Spleen (tissue), 13 donors: ENCODE measurements at places on chromosomes 2 and 18.

- DNase-seq = no peak
Observed at GRCh38 chr18:7177116-7177744, 53.7 kb upstream of the LRRC30 start.

DNA sequence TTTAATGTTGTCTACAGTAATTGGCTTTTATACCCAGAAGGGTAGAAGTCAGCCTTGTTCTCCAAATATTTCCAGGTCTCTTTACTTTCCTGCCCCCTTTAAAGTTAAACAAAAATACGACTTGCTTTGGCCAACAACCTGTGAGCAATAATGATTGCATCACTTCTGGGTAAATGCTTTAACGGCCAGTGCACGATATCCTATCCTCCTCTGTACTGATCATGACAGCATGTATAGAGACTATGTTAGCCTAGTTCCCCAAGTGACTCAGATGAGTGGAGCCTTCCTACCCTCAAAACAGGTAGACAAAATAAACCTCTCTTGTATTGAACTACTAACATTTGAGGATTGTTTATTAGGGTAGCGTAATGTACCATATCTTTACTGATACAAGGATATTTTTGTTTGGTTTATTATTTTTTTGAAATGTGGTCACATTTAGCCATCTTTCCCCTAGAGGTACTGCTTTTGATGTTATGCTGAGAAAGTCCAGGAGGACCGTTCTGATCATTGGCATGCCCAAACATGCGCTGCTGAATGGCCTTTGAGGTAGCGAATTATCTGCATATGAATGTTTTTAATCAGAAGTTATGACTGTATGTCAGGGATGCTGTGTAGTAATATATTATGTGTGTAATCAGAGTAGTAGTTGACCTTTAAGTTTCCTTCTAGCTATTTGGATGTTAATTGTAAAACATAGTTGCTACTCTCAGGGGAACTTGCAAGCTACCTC is 262.6 kb upstream of the DCC start:
- DNase-seq = no peak

DNA sequence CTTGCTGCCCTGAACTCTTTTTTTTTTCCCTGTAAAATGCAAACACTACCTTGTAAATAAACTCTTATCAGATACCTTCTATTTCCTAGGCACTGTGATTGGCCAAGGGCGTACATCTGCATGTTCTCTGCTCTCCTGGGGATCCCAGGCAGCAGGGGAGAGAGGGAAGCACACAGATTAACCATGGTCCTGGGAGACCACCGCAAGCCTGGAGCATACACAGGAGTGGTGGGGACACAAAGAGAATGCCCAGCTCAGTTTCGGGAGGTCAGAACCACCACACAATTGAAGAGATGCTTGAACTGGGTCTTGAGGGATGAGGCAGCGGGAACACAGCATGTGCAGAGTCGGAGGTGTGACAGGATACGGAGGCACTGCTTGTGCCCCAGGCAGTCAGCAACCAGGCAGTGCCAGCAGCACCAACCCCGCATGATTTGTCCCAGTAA is 2.1 kb downstream of the GREB1 start:
- DNase-seq = no peak

- DNase-seq = no peak
Observed at GRCh38 chr2:120958623-120959366, 223.1 kb downstream of the GLI2 start.

- no peak for DNase-seq
Observed at GRCh38 chr18:60826346-60826745, 453.8 kb upstream of the MC4R start.

DNA sequence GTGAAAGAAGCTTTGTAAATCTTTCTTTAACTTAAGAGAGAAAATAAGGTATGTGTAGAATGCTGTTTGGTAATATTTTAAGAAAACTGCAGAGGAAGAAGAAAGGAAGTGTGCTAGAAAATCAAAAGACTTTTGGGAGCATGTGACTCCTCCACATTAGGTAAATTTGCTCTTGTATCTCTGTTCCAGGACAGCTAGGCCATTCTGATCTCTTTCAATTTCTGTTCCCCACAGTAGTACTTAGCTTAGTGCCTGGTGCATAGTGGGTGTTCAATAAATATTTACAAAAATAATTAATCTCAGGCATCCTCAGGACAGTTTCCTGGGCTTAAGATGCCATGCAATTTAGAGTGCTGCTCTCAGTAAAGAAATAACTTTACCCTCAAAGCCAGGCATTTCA is 105.0 kb downstream of the GPD2 start:
- no peak for DNase-seq

- DNase-seq = no peak
Observed at GRCh38 chr2:27033253-27033852, 588 bp downstream of the TMEM214 start.

- DNase-seq = no peak
Observed at GRCh38 chr2:168587307-168587706, 131.2 kb downstream of the CERS6 start.

DNA sequence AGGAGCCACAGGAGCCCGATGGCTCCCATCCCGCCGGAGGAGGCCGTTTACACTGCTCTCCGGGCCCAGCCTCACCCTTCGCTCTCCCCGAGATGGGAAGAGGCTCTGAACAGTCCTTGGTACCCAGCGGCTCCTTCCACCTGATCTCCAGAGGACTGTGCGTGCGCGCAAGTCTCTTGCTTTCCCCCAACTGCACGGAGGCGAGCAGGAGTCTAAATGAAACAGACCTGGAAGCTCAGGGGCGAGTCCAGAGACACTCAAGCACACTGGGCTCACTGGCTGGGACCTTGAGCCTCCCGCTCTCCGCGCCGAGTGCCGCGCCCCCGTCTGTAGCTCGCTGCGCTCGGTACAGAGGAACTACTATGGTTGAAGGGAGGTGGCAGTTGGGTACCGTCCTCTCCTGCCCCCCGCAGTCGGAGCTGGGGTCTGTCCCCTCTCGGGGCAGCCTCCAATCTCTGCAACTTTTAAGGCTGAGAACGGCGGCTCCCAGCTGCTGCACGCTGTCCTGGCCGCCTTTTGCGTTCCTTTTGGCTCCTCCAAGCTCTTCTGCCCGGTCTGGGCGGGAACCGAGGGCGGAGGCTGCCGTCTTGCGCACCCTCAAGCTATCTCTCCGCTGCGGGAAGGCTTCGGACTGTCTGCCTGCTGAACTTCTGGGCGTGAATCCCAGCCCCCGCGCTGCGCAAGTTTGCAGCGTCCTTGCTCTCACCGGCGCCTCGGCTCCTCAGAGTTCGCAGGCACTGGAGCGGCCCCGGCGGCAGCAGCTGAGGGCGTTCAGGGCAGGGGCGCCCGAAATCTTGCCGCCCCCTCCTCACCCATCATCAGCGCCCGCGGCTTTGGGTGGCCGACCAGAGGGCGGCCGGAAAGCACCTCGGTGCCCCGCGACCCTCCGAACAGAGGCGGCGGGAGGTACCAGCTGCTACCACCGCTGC is 491 bp downstream of the ALK start:
- DNase-seq = no peak

DNA sequence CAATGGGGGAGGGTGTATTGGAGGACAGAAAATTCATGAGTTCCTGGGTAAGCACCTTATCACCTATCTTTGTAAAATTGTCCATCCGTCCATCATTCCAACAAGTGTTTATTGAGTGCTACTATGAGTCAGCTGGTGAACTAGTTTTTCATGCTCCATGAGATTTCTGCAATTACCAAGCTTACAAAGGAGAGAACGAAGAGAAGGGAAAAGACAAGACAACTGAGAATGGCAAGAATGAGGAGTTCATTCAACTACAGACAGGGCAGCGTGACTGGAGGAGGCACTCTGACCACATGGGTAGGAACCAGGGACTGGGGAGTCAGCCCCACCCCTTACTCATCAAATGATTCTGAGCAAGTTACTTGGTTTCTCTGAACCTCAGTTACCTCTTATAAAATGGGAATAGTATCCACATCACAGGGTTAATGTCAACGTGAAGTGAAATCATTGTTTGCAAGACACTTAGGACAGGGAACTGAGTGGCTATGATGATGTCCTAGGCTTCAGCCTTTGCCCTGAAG is 18.6 kb upstream of the TXNDC2 start:
- no peak for DNase-seq

DNA sequence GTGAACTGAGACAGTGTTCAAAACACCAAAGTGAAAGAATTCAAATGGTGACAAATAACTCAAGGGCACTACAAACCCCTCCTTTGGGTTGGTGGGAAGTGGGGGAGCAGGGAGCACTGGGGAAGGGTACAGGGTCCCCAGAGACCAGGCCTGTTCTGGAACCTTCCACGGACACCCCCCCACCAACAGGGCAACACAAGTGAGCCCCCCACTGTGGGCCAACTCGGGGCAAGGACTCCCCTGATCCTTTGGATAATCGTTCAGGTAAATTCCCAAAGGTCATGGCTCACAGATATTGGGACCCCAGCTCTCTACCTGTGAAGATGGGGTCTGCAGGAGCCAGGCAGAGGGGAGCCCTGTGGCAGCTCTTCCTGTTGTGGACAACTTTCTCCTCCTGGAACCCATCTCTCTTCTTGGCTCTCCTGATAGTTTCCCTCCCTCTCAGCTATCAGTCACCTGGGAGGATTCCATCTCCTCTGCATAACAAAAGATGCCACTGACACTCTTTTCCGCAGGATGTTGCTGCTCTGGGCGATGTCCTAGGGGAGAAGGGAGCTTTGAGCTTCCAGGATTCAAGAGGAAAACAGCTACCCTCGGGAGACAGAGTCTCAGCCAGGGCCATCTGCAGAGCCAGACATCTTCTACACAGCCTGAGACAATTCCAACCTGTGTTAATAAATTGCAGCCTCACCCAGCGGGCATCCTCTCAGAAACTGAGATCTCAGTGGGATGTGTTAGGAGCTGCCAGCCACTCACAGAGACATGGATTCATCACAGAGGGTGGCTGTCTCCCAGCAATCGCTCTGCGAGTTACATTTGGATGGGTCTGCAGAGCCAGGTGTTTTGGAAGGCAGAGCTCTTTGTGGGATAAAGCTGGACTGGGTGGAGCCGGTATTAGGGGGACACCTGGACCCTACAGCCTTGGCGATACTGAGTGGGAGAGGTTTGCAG is 35.4 kb downstream of the MBP start:
- DNase-seq = no peak

DNA sequence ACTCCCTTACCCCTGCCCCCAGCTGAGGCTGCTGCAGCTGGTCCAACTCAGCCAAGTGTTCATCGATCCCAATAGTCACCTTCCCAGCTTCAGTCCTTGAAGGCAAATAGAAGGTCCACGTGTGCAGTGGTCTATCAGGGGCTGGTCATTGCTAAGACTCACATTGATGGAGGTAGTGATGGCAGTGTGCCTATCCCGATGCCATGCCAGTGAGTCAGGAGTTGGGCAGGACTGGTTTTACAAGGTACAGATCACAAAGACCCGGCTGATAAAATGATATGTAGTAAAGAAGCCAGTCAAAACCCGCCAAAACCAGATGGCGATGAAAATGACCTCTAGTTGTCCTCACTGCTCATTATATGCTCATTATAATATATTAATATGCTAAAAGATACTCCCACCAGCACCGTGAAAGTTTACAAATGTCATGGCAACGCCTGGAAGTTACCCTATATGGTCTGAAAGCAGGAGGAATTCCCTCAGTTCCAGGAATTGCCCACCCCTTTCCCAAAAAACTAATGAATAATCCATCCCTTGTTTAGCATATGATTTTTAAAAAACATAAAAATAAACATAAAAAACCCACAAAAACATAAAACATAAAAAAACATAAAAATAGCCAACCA is 2.9 kb upstream of the C2orf80 start:
- DNase-seq = no peak

DNA sequence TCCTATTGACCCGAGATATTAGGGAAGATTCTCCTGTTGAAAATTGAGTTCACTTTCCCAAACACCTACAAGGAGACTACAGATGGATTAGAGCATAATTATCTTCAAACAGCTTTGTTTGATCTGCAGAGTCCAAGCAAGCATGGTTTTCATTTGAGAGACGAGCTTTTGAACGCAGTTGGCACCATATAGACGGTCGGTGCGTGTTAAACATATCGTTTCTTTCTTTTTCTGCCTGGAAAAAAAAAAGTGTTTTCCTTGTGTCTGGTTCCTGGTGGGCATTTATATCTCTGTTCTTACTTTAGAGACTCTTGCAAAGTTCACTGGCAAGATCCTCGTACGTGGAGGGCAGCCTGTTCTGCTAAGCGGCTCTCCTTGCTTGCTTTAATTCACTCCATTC is 248.9 kb downstream of the TMEM182 start:
- DNase-seq = no peak

DNA sequence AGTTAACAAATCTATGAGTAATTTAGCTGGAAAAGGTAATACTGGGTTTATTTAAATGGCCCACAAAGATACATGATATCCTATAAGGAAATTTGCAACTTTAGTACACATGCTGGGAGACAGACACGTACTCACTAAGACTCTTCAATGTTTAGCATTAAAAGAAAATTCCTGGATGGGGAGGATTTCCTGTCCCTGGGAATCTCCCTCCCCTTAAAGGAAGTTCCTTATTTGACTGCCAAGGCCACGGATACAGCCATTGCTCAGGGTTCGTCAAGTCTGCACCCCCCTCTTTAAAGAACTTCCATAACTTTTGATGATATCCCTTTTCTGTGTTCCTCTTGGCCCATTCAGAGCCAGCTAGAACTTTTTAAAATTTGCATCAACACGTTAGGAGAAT is 267.6 kb downstream of the CD226 start:
- no peak for DNase-seq

DNA sequence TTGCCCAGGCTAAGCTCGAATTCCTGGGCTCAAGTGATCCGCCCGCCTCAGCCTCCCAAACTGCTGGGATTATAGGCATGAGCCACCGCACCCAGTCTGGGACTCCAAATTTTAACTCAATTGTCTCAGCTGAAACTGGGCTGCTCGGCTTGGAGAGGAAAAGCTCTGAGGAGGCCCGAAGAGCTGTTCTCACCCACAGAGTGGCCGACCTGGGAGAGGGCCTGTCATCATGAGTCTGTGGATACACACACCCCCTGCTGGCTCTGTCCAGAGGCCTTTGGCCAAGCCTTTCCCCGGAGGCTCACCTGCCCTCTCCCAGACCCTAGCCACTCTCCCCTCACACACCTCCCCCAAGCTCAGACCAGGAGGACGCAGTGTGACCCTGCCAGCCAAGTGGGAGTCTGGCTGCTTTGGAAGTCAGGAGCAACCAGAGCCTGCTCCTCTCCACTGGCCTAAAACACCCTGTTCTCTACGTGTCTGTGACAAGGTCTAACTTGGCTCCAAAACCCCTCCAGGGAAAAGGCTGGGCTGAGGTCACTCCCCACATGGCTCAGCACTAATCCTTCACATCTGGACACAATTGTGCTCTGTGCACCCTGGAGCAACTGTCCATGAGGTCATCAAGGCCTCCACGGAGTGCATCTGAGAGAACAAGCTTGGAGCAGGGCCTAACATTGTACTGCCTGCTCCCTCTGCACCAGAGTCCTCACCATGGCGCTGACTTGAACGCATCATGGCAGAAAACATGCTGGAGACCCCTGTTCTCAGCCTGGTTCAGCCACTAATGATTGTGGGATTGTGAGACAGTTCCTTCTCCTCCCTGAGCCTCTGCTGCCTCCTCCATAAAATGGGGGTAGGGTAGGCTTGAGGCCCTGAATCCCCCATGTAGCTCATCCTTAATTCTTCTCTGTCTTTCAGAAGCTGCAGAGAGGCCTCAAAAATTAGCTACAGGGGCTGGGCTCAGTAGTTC is 49.9 kb upstream of the RAB6C start:
- no peak for DNase-seq
